ENCODE measurements at places on chromosomes 3 and 15.

- DNase-seq, result no peak
Observed at GRCh38 chr3:69542805-69543429, 157.0 kb upstream of the FRMD4B start.

- DNase-seq, result no peak
Observed at GRCh38 chr3:72998466-72998865, 1.9 kb downstream of the PPP4R2 start.

- DNase-seq, result no peak
Observed at GRCh38 chr15:97745481-97746071, 214.9 kb upstream of the ARRDC4 start.

DNA sequence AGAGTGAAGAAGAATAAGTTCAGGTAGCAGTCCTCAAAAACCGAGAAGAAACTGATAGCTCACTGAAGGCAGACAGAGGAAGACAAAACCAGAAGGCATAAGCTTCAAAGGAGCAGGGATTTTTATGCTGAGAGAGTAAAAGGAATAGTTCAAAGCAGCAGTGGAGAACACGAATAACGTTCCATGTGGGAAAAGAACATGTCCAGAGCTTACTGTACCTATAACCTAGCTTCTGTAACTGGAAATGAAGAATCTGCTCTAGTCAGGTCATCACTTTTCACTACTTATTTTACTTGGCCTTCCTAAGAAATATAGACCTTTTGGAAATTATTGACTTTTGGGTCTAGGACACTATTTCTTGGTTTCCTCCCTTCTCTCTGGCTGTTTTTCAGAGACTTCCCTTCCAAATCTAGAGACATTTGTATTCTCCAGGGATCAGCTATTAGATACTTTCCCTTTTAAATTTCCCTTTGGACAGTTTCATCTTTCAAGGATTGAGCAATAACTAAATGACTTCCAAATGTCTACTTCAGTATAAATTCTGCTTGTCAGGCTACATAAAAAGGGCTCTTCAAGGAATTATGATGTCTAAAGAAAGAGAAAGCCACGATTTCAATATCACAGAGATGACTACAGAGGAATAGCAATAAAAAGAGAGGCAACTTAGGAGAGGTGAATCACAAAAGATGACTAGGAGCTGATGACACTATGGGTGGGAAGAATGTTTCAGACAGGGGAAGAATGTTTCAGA lies 46.7 kb downstream of the UBE3A start:
- DNase-seq, result no peak

- DNase-seq, result no peak
Observed at GRCh38 chr3:137071104-137071503, 113.3 kb downstream of the IL20RB start.

- DNase-seq, result no peak
Observed at GRCh38 chr3:64917914-64918453, 230.2 kb upstream of the ADAMTS9 start.

DNA sequence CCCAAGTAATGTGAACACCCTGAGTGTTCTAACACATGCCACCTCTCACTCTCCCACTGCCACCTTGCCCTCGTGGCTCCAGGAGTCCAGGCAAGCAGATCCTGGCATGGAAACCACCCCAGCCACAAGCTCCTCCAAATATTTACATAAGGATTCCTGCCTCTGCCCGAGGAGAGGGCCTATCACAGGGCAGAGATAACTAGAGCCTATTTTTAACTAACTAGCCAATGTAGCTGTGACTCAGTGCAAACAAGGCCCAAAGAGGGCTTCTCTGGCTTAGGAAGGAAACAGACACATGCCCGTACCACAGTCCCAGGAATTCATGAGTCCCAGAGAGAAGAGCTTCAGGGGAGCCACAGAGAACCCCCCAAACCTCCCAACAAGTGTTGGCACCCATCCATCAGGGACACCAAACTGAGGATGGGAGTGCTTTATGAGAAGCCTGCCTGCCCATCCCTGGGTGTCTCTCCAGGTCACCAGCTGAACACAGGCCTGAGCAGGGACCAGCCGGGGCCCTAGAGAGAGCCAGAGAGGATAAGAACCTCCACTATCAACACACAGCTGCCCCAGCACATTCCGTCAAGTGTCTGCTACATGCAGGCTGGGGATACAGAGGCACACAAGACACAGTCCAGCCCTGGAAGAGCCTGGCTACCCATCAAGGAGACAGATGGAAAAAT lies 9.2 kb downstream of the FYCO1 start:
- DNase-seq, result no peak

All from CD4-positive, alpha-beta T cell treated with Interleukin-4 for 1 hour (primary cell).